Calu3 (cell line): ENCODE measurements at places on chromosomes 12 and 14. TPM values are rescaled to one million over a fixed set of nuclear protein-coding genes. Genes with fewer than 3 reads are reported as not detected.

GRCh38 chr12:94793191-94793595 is 142.8 kb upstream of the TMCC3 start:
- DNase-seq: no peak

DNA sequence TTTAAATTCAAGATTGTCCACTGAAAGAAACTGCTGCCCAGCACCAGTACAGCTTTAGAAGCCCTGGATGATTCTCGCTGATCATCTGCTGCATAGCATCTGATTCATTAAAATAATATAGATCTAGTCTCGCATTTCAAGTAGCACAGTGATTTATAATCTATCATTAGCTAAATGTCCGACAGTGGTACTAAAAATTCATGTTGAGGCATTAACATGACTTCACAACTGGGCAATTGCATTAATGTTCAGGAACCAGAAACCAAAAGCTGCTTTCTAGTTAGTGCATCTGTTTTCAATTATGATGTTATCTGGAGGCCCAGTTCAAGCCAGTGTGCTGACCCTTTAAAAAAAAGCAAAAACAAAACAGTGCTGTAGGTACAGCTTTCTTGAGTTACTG is 1987.2 kb upstream of the SEL1L start:
- no peak for DNase-seq

DNA sequence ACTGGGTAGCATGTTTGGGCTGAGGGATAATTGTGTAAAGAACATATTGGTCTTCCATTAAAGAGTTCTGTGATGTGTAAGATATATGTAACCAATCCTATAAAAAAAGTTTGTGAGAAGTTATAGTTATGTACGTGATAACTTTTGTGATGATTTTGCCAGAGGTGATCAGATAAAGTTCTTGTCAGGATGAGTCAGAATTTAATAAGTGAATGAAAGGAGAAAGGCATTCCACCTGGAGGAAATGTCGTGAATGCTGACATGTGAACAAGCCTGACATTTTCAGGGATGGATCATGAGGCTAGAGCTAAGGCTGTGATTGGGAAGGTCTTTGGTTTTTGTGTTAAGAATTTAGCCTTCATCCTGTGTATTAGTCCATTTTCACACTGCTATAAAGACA is 241.5 kb downstream of the SNAPC1 start:
- DNase-seq: no peak

GRCh38 chr12:47281667-47282171 is 202.0 kb upstream of the AMIGO2 start:
- no peak for DNase-seq

GRCh38 chr14:71703477-71703876 is 228.8 kb upstream of the RGS6 start:
- no peak for DNase-seq

GRCh38 chr12:47509398-47509851 is 196.4 kb downstream of the RPAP3 start:
- DNase-seq: no peak

SYNE3 gene
- 0.97 and 1.1 TPM in 2 replicates for total RNA-seq

- no peak for DNase-seq
These were observed 4.0 kb downstream of the CPSF6 start for GRCh38 chr12:69243099-69244084.

PIP4P1 gene
- 27.0 and 33.8 TPM in 2 replicates for total RNA-seq

OTX2 gene
- total RNA-seq: not detected in 2 replicates
